ENCODE measurements at places on chromosomes 11 and 22.
A peak's percentile ranks its signal among the peaks of the same experiment; 100 is the strongest.

- no peak for DNase-seq
Observed at GRCh38 chr11:46912526-46913150, 5.7 kb downstream of the LRP4 start.

DNA sequence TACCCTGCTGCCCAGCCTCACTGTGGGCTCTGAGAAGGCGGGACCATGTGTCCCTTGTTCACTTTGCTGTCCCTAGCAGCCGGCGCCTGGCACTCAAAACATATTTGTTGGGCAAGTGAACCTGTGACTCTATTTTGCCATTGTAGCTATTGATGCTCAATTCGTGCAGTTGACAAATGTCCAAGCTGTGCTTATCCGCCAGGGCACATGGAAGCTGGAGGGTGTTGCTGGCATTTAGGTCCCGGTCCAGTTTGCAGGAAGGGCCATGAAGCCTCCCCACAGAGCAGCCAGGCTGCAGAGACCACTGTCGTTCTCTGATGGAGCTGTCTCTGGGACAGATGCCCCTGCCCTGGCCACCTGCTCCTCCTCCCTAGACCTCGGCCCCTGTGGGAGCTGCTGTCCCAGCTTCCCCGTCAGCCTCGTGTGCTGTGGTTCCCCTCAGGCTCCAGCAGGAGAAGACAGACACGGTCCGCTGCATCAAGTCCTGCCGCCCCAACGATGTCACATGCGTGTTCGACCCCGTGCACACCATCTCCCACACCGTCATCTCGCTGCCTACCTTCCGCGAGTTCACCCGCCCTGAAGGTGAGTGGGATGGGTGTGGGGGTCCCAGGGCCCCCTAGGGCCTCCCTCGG lies 71.5 kb downstream of the FBLN1 start:
- DNase-seq: no peak

GRCh38 chr11:61956191-61957020 lies 6.3 kb downstream of the BEST1 start:
- DNase-seq: no peak

DNA sequence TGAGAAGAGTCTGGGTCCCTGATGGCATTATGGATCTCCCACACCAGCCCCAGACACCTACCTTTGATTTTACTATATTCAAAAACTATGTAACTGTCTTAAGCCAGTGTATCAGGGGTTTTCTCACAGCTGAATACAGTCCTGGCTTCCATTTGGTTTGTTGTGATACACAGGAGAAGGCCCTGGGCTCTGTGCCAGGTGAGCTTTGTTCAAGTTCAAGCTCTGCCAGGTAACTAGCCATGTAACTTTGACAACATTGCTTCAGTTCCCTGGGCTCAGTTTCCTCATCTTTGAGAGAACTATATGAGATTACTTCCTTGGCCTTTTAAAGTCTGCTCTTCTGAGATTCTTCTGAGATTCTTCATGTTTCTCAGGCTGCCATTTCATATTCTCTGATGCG lies 327.5 kb upstream of the TENM4 start:
- no peak for DNase-seq

GRCh38 chr11:128501632-128502549 lies 85.5 kb downstream of the ETS1 start:
- DNase-seq: no peak

GRCh38 chr11:95296621-95297025 lies 65.6 kb upstream of the SESN3 start:
- no peak for DNase-seq

- DNase-seq: no peak
Observed at GRCh38 chr11:59758401-59759037, 3.3 kb downstream of the STX3 start.

DNA sequence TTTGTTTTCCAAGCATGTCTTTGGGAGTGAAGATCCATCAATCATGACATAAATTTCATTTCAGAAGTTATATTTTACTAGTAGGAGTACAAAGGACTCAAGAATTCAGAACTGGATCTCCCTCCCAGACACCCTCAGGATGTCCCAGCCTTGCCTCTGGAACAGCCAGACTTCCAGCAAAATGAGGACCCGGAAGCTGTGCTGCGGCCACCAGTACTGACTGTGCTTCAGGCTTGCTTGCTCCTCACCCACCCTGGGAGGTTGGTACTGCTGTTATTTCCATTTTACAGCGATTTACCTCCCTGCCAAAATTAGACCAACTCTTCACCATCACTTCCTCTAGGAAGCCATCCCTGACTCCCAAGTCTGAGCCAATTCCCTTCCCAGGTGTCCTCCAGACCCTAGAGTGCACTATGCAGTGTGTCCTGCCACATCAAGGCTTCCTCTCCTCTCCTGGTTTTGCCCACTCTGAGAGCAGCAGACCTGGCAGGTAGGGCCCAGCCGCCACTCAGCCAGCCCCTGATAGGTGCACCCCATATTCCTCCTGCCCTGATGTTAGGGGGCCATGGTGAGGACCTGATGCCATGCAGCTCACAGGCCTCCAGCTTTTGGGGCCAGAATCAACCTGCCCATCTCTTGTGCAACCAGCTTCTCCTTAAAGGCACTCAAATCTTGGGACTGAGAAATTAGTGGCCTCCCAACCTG lies 47.3 kb upstream of the WNT7B start:
- DNase-seq: no peak

- DNase-seq: no peak
Observed at GRCh38 chr22:28980326-28980725, 81.3 kb downstream of the C22orf31 start.

GRCh38 chr11:92057849-92058442 lies 166.7 kb upstream of the FAT3 start:
- no peak for DNase-seq

DNA sequence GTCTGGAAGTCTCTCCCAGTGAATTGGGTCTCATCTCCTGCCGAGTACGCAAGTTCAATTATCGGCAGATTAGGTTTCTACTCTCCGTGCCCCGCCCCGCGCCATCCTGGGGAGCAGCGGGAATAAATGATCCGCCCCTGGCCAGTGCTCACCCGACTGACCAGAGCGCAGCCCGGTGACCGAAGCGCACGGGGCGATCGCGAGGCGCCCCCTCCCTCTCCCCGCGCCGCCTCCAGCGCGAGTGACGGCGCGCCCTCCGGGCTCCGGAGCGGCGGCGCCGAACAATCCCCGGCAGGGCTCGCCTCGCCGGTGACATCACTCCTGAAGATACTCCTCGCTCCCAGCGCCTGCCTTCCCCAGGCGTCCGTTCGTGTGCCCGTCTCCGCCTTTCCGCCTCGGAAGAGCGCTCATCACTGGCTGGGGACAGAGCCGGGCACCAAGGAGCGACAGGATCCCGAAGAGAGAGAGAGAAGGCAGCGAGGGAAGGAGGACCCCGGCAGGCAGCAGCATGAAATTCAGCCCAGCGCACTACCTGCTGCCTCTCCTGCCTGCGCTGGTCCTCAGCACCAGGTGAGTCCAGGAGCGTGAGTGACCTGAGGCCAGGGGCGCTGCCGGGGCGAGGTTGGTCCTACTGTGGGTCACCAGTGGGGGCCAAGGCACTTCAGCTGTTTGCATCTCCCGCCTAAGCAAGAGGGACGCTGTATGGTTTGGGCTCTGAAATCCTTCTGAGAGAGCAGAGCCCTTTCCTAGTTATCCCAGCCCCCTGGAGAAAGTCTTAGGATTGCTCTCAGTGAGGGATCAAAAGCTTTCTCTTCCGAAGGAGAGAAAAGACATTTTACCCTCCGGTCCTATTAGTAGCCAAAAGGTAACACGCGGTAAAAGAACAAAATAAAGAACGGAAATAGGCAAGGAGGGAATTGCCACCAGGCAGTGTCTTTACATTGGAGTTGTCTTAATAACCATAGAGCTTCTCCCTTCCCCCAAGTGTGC lies at the start of gene LUZP2:
LUZP2 (plus strand) TSS at position 318 of the 990 bp plus-strand sequence.
- DNase-seq: no peak

- no peak for DNase-seq
Observed at GRCh38 chr11:128289048-128289447, 298.3 kb downstream of the ETS1 start.

DNA sequence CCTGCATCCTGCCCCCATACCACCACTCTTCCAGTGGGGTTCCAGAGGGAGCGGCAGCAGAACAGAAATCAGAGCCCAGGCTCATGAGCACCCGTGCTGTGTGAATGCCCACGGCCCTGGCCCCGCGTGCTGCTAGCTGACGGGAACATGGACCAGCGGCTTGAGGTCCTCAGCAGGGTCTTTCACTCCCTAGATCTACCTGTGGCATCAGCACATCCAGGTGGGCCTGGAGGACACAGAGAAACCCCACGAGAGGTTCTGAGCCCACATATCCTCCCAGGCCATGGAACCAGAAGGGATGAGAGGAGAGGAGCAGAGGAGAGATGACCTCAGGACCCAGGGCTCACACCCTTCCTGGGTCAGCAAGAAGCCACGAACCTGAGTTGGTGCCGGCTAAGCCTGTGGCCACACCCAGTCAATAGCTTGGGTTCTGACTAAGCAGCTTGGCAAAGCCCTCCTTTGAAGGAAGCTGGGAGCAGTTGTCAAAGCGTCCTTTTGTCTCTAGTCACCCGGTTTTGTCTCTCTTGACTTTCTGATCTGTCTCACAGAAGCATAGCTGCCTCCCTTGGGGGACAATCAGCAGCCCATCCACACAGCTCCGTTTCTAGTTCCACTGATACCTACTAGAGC lies 89.3 kb upstream of the LMO1 start:
- DNase-seq: no peak

DNA sequence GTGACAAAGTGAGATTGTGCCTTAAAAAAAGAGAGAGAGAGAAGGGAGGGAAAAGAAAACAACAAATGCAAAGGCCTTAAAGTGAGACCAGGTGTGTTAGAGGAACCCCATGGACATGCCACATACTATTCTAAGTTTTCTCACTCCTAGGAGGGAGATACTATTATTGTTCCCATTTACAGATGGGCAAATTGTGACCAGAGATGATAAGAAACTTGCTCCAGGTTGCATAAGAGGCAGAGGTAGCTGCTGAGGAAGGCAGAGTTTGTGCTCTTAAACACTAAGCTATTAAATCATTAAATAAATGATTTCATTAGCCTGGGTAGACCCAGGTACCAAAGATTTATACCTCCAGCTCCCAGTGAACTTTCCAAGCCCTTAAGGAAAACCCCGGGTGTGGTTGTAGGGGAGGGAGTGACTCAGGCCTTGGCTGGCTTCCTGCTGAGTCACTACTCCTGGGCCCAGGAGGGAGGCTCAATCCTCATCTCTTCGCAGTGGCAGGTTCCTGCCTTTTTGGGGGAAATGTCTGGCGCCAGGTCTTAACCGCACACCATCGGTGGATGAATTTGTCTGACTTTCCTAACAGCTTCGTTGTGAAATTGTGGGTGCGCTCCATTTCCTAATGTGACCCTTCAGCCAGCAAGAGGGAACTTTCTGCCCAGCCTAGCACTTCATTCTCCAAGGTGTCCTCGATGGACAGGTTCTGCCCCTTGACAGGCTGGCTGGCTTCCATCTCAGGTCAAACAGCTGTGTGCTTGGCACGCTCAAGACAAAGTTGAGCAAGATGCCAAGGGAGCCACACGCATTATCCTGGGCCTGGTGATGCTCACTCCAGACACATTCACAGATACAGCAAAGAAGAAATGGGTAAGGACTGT lies 33.4 kb upstream of the PTPRJ start:
- peak; percentile 68 for DNase-seq

DNA sequence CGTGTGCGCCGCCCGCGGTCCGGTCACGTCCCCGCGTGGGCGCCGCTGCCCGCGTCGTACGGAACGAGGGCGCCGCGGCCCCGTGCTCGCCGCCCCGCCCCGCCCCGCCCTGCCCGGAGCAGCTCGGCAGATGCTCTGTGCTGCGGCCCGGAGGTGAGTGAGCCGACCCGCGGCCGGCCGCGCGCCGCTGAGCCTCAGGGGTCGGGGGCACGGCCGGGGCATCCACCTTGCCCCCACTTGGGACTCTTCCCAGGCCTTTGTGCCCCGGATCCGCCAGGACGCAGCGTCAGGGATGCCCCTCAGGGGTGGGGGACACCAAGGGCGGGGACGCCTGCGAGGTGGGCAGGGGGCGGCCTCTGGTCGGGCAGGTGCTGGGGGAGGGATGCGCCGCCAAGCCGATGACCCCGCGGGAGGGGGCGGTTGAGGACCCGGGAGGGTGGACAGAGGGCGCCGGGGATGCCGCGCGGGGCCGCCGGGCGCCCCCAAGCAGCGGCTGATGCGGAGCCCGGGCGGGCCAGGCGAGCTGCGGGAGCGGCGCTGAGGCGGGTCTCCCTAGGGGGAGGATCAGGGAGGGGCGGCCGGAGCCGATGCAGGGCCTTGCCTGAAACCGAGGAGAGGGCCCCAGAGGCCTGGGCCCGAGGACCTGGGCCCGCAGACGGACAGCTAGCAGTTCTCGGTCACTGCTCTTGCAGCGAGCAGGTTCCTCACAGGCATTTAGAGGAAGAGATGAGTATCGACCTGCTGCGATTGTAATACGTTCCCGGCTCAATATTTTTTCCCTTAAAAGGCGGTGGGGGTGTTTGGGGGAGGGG lies at the start of gene GNAZ:
GNAZ (plus strand) TSS at position 102 of the 812 bp plus-strand sequence. CDS start 25,177 bp downstream, outside the sequence.
- DNase-seq: peak; percentile 7

DNA sequence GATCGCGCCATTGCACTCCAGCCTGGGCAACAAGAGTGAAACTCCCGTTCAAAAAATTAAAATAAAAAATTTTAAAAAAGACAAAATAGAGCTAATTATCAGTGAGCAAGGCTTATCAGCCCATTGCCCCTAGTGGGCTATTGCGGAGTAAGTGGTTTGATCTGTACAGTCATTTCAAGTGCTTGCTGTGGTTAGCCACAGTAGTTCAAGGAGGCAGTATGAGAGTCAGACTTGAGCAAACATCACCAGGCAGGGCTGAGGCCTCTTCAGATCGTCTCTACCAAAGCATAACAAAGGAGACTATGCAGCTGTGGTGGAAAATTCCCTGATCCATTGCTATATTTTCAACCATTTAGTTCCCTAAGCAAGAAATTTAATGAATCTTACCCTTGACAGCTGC lies 4.3 kb upstream of the SBF2 start:
- DNase-seq: peak; percentile 27

DNA sequence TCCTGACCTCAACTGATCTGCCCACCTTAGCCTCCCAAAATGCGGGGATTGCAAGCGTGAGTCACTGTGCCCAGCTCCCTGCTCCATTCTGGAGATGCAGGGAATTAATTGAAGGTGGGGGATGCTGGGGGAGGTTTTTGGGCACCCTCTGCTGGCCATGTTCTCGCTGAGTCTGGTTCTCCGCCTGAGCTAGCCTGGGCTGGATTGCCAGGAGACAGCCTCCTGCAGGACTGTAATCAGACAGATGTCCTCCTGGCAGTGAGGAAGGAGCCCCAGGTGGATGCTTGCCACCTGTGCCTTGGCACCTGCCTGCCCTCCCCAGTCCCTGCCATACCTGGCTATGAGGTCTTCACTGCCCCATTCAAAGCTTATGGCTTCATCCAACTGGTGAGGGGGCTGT lies 5.4 kb downstream of the MTFP1 start:
- DNase-seq: no peak

GRCh38 chr11:134252346-134253187 lies 585 bp downstream of the THYN1 start:
- no peak for DNase-seq

DNA sequence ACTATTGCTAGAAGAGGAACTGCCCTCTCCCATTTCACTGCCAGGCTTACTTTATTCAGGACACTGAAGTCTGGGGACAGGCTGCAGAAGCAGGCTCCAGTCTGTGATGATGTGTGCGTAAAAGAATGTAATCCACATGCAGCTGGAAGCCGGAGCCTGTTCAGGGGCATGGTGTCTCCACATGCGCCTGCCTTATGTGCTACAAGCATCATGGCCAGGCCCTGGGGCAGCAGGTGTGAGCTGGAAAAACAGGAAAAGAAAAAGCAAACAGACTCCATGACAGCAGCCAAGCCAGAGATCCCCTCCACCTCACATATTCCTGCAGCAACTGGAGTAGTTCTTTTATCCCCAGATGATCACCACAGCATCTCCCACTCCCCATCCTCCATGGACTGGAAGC lies 33.4 kb downstream of the ARFGAP2 start:
- no peak for DNase-seq

- DNase-seq: no peak
Observed at GRCh38 chr22:50436841-50437341, 37.9 kb downstream of the SBF1 start.

All from CD4-positive, alpha-beta T cell treated with Interleukin-1 beta for 1 hour (primary cell).